ENCODE measurements at places on chromosomes 4 and X. TPM values are rescaled to one million over a fixed set of nuclear protein-coding genes. Genes with fewer than 3 reads are reported as not detected.

DNA sequence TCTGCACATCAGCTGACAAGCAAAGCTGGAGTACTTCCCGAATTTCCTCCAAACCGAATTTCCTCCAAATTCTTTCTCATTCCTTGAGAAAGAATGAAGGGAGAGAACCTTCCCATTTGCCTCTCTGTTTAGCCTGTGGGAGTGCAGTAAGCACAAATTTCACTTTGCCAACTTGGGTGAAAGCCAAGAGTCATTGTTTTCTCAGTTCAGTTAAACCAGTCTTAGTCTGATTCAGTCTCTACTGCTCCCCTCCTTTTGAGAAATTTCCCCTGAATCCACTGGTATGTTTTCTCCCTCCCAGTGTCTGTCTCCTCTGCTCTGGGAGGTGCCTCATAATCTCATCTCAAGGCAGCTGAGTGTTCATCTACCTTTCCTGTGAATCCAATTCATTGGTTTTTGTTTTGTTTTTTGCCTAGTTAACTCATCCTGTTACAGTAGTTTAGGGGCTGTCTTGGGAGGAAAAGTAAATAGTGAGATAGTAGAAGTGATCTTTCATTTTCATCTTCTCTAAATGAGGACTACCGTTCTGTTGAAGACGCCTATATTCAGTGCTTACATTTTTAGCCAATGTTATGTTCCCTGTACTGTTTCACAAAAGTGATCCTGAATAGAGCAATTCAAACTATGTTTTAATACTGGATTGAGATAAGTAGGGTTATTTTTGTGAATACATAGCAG lies 49.0 kb downstream of the SYTL5 start:
- DNase-seq, result no peak

DNA sequence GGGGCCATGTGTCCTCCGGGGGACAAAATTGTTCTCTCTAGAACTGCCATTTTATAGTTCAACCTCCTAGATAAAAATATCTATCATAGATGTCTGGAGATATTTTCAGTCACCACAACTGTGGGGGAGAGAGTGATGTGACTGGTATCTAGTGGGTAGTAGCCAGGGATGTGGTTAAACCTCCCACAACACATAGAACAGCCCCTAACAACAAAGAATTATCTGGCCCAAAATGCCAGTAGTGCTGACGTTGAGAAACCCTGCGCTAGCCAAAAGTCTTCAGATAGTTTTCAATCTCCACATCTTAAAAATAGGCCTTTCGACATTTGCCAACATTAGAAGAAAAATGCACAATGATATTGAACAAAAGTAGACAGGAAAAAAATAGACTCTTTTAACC lies 19.0 kb upstream of the SUPT20HL2 start:
- DNase-seq, result no peak

DNA sequence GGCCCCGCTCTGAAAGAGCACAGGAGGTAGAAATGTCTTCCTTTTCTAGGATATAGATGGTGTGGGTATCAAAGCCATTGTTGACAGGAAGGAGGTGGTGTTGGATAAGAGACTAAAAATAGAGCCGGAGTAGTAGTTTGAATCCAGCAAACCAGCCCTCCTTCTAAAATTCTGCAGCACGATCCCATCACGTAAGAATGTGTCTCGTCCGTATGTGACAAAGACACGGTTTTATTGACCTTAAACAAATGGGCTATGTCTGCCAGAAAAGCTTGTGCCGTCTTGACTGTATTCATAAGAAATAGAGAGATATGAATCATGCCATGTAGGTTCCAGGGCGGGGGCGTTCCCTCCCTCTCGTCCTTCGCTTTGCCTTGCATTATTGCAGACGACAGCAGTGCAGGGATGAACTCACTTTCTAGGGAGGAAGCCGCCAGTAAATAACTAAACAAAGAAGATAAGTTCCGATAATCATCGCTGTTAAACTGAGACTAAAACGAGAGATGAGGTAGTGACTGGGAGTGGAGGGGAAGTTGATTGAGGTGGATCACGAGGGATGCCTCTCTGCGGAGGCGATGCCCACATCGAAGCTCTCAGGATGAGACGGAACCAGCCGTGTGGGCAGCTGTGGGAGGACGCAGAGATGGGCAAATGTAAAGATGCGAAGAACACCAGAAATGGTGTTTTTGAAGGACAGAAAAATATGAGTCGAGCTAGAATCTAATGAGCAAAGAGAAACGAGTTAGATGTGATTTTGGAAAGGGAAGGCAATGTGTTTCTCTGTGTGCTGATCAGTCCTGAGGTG lies 3.4 kb downstream of the TENM3 start:
- no peak for DNase-seq

- DNase-seq, result no peak
Observed at GRCh38 chr4:6008092-6008551, 10.1 kb downstream of the C4orf50 start.

GRCh38 chr4:104879367-104879766 lies 267.3 kb upstream of the TET2 start:
- no peak for DNase-seq

GRCh38 chr4:176635372-176636261 lies 157.1 kb downstream of the VEGFC start:
- DNase-seq, result no peak

GRCh38 chr4:104294811-104295210 lies 199.9 kb downstream of the CXXC4 start:
- no peak for DNase-seq

RBM41 gene
- total RNA-seq, result 16.9 TPM

BMX gene
- total RNA-seq, result 1.8 TPM

FREM3 gene
- total RNA-seq, result 0.19 TPM

FGA gene
- total RNA-seq, result 0.46 TPM

All from Right ventricle myocardium superior (tissue), 1 donor.